H9 (cell line): ENCODE measurements at places on chromosomes 2 and 18. TPM values are rescaled to one million over a fixed set of nuclear protein-coding genes. Genes with fewer than 3 reads are reported as not detected.

Gene SNTG2
- 12.7 and 13.2 TPM in 2 replicates for total RNA-seq

- H3K27ac ChIP-seq: no peak overlapping the region
- no peaks in the 10 kb centered on the region for H3K36me3 ChIP-seq
- no peaks in the 10 kb centered on the region for H3K4me1 ChIP-seq
- H3K27me3 ChIP-seq: no peaks in the 10 kb centered on the region
Measured at GRCh38 chr2:84041506-84041905, 417.6 kb downstream of the SUCLG1 start.

Gene UPP2
- not detected in 2 replicates for total RNA-seq

DNA sequence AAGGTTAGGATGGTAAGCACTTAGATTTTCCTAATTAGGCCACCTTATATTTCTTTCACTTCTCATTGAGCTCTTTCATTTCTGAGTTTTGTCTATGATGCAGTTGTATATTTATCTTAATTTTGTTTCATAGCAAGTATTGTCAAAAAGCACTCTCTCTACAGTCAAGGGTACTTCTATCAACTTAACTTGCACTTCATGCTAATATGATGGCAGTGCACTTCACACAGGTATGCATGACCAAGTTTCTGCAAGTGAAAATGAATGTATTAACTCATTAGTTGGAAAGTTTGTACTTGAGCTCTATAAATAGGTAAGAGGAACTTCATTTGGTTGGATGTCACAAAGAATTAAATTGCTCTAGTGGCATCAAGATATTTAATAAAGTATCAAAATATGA is 51.5 kb upstream of the CDH19 start:
- H3K4me1 ChIP-seq: no peaks in the 10 kb centered on the region; the same call in none of the 2 replicates
- H3K36me3 ChIP-seq: no peaks in the 10 kb centered on the region
- H3K27ac ChIP-seq: no peak overlapping the region
- H3K27me3 ChIP-seq: no peaks in the 10 kb centered on the region
- no peak for DNase-seq
- no peak overlapping the region for H3K4me3 ChIP-seq

Gene ERBB4
- total RNA-seq: 0.04 and 0.22 TPM in 2 replicates

- H3K36me3 ChIP-seq: no peaks in the 10 kb centered on the region
- H3K27me3 ChIP-seq: no peaks in the 10 kb centered on the region
- no peak overlapping the region for H3K4me3 ChIP-seq
- no peak overlapping the region for H3K27ac ChIP-seq
- peaks cover 3% of the 10 kb centered on the region; the same call in 1 of the 2 replicates for H3K4me1 ChIP-seq
- DNase-seq: no peak
Measured at GRCh38 chr2:29040552-29040951, 33.8 kb downstream of the PCARE start.

Gene KCNJ3
- 0.11 TPM in 1 of 2 replicates, not detected in the other for total RNA-seq
